ENCODE measurements at places on chromosomes 16 and 17.
A peak's percentile ranks its signal among the peaks of the same experiment; 100 is the strongest.

DNA sequence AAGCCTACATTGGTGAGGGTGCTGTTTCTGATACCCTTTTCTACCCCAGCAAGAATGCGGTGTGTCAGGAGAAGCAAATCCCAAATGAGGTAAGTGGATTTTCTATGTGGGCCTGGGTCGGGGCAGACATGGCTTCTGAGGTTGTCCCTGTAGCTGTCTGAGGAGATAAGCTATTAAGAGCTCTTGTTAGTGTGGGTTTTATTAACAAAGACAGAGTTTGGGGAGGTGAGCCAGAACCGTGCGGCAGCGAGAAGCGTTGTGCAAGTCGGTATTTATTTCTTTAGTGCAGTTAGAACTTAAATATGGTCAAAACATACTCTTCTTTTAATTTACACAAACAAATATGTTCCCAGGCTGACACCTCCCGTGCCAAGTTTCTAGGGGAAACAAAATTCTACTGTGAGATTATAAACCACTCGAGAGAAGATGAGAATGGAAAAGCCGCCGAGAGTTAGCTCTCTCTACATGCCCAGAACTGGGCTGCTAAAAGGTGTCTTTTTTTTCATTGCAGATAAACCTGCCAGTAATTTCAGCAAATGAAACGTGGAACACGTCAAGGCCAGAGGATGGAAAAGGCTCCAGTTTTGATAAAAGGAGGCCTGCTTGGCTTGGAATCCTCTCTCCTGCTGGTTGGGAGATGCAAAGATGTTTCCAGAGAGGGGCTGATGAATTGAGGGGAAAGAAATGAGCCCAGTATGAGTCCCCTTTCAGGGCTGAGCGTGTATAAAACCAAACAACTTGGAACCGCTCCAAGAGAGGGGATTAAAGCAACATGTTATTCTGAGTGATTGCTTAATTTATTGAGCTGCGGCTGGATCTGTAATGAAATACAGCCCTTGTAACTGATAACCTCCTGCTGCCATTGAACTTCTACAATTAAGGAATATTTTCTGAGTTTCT lies 254.6 kb downstream of the MRTFB start:
- no peak for DNase-seq

DNA sequence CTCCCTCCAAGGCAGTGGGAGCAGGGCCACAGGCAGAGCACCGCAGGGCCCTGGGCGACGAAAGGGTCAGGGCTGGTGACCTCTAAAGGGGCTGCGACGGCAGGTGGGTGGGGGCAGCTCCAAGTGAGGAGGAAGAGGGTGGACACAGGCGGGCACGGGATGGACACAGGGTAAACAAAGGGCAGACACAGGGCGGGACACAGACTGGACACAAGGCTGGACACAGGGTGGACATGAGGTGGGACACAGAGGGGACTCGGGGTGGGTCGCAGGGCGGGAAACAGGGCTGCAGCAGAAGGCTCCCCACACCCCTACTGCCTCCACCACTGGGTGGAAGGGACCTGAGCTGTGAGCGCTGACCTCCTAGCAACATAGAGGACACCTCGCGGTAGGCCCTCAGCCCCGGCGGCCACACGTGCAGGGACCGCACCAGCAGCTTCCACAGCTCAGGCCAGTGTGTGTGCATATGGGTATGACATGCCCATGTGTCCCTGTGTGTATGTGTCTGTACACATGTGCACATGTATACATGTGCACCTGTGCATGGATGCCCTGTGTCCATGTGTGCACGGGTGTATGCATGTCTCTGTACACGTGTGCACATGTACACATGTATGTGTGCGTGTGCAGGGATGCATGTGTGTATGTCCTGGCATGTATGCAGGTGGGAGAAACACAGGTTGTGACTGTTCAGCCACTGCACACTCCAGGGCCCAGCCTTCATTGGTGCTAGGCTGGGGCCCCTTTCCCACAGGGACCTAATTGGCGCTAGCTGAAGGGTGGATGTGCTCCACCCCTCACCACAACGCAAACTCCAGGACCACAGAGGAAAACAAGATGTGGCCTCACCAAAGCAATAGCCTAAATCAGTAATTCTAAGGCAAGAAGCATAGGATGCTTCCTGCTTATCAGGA lies 7.6 kb downstream of the LMF1 start:
- no peak for DNase-seq

GRCh38 chr16:79598063-79598347 lies 2.5 kb downstream of the MAF start:
- no peak for DNase-seq

GRCh38 chr16:74942977-74943918 lies 41.7 kb downstream of the WDR59 start:
- no peak for DNase-seq

DNA sequence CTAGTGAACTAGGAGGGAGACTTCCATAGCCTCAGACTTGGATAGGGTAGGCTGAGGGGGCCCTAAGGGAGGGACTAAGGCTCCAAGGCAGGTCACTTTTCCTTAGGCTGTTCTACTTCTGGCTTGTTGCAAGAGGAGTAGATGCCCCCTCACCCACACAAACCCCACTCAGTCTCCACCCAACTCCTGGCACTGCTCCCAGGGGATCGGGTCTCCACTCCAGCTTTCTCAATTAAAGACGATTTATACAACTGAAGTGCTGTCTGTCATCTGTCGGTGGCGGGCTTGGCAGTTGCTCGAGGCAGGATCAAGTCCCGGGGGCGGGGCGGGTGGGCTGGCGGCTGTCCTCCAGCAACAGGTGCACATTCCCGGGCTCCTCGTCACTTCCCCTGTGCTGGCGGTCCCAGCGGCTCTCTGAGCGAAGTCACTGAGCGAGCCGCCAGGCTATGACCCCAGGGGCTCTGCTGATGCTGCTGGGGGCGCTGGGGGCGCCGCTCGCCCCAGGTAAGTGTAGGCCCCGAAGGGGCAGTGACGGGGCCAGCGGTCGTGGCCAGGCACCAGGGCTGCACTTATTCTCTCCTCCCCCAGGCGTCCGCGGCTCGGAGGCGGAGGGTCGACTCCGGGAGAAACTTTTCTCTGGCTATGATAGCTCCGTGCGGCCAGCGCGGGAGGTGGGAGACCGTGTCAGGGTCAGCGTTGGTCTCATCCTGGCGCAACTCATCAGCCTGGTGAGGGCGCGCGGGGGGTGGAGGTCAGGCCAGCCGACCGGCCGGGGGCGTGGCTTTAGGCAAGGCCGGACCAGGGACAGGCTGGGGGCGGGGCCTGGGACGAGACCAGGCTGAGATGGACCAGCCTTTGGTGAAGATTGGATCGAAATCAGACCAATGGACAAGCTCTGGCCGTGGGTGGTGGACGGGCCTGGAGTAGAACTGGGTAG lies at the start of gene CHRNB1:
TSS of gene CHRNB1 (plus strand) at position 380 of the 937 bp plus-strand sequence. CDS start at position 447, 67 bp downstream.
- DNase-seq: no peak

DNA sequence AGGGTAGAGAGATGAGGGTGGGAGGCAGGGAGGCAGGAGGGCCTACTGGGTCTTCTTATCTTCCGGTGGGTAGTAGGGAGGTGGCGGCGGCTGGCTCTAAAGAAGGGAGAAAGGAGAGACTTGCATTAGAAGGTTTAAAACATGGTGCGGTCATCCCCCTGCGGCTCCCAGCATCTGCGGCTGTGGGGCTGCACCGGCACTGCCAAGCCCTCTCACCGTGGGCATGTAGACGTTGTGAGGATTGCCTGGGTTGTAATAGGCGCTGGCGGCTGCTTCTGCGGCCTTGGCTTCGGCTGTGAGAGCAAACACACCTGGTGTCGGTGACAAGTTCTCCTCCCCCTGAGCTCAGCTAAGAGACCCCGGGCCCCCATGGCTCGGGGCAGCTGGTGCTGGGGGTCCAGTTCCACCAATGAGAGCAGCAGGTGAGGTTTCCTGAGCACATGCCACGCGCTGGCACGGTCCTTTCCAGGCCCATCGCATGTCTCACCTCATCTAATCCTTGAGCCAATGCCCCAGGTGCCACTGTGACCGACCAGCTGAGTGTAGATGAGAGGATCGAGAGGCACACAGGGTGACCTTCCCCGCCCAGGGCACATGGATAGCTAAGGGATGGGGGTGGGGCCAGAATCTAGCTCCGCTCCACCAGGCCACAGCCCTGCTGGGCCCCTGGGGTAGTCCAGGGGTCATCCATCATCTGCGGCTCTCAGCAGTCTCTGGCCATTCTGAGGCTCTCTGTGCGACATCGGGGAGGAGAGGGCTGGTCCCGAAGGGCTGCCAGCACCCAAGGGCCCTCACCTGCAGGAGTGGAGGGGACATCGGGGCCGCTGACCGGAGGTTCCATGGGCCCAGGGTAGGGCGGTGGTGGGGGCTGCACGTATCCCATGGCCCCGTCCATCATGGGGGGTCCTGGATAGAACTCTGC lies 2.7 kb upstream of the UNC13D start:
- DNase-seq: no peak

GRCh38 chr16:27468941-27469531 lies 67.1 kb downstream of the IL21R start:
- DNase-seq: no peak

- no peak for DNase-seq
Observed at GRCh38 chr16:9598731-9599083, 507.3 kb downstream of the HAPSTR1 start.

DNA sequence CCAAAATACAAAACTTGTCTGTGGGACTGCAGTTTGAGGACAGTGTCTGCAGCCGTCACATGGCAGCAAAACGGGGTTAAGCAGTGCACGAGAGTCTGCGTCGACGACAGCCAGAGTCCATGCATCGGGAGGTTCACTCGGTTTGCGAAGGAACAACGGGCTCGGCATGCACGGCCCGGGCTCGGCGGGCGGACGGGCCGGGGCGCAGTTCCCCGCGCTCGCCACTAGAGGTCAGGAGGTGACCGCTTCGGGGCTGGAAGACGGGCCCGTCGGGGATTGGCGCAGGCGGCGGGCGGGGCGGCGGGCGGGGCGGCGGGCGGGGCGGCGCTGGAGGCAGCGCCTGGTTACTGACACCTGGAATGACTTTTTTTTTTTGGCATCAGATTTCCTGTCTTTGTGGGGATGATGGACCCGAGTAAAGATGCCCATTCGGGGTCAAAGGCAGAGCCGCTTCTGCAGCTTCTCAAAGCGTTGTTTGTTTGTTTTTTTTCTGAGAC lies 6.5 kb downstream of the SCGB1C2 start:
- DNase-seq: peak; percentile 77

DNA sequence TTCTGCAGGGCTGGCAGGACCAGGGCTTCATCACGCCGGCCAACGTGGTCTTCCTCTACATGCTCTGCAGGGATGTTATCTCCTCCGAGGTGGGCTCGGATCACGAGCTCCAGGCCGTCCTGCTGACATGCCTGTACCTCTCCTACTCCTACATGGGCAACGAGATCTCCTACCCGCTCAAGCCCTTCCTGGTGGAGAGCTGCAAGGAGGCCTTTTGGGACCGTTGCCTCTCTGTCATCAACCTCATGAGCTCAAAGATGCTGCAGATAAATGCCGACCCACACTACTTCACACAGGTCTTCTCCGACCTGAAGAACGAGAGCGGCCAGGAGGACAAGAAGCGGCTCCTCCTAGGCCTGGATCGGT lies 1.4 kb downstream of the CDK5R1 start:
- no peak for DNase-seq

- DNase-seq: no peak
Observed at GRCh38 chr17:7684851-7685532, 2.3 kb downstream of the TP53 start.

- no peak for DNase-seq
Observed at GRCh38 chr17:80318166-80318565, 57.5 kb downstream of the RNF213 start.

GRCh38 chr16:397736-398332 lies 835 bp downstream of the NME4 start:
- no peak for DNase-seq

- DNase-seq: no peak
Observed at GRCh38 chr17:81459224-81459623, 53.4 kb downstream of the ACTG1 start.

DNA sequence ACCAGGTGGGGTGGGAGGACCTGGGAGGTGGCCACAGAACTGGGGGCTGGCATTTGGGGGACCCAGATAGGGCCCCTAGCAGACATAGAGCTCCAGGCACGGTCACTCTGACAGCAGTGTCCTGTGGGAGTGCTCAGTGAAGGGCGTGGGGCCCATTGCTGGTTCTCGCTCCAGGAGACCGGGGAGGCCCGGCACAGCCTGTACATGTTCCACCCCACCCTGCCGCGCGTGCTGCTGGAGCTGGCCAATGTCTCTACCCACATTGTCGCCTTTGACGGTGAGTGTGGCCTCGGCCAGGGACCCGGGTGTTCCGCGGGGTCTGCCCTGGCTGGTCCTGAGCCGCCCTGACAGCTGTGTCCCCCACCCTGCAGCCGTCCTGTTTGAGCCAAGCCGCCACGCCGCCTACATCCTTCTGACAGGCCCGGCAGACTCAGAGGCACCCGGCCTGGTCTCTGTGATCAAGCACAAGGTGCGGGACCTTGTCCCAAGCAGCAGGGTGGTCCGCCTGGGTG lies 11.2 kb downstream of the RGS11 start:
- DNase-seq: no peak

DNA sequence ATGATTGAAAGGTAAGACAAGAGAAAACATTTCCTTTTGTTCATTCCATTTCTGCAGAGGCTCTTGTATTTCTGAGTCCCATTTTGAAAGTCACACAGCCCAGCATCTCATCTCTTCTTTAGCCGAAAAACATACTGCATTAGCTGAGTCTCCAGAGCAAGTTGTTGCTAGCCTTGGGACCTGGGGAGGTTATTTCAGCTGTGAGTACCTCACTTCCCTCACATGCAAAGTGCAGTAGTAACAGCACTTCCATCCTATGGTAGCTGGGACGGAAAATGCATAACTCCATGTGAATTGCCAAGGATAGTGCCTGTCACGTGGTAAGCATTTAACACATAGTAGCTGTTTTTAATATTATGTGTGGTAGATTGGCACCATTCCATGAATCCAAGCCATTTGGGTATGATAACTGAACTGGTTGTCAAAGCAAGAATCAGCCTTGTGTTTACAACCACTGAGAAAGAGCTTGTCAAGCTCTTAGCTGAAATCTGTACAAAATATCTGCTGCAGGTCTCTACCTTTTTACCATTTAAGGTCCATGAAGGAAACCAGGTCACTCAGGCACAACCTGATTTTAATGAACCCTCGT lies 345.7 kb downstream of the CDH13 start:
- DNase-seq: no peak

DNA sequence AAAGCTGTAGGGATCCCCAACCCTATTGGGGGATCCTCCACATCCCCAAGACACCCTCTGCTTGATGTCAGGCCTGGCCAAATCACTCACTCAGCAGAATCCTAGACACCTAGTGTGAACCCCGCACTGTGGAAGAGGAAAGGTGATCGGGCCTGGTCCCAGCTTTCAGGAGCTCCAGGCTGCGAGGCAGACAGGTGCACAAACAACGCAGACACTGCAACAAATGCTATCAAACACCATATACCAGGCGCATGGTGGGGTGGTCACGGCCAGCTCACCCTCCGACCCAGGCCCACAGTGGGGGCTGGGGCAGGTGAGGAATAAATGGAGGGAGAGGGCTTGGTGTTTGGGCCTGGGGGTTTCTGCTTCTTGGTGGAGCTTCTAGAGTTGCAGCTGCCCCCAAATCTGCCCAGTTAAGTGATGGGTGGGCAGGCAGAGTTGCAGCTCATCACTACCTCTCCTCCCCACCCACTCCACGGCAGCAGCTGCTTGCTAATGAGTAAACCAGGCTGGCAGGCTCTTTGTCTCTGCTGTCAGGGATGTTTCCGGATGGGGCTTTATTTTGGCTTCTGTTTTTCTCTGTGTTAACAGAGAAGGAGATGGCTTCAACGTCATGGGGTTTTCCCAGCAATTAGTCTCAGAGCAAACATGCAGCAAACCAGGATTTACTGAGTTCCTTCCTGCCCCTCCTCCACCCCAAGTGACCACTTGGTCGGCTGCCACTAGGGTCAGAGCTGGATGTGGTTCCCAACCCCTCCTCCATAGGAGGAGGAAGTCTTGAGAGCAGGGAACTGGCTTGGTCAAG lies 46.6 kb downstream of the PECAM1 start:
- no peak for DNase-seq

- no peak for DNase-seq
Observed at GRCh38 chr17:32693194-32693897, 183.6 kb downstream of the MYO1D start.

- no peak for DNase-seq
Observed at GRCh38 chr16:84829168-84829965, 9.6 kb downstream of the CRISPLD2 start.

Measured in central memory CD8-positive, alpha-beta T cell (primary cell).